ENCODE measurements at places on chromosomes 1 and 21.

- DNase-seq = no peak
Measured at GRCh38 chr1:206883876-206884275, 13.4 kb upstream of the IL24 start.

GRCh38 chr1:237146241-237146640 lies 104.3 kb downstream of the RYR2 start:
- no peak for DNase-seq

- DNase-seq = no peak
Measured at GRCh38 chr1:38944547-38944946, 2.9 kb upstream of the RHBDL2 start.

- DNase-seq = no peak
Measured at GRCh38 chr1:181104790-181105133, 16.3 kb downstream of the IER5 start.

- no peak for DNase-seq
Measured at GRCh38 chr1:23868557-23869016, 497 bp upstream of the FUCA1 start.

DNA sequence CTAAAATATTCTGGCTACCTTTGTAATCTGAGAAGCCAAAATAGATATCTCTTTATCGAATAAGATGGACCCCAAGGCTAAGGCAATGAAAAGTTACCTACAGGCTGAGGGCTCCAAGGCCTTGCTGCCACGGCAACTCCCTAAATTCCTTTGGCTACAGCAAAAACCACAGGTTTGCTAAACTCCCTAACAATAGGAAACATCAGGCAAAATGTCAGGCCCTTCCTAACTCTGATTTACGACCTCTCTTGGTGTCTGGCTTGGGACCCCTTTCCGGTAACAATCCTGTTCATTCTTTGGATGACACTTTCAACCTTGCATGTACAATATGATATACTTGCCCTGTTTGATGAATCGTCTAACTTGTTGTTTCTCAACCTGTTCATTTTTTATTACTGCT lies 11.3 kb upstream of the OR2T8 start:
- peak; percentile 20 for DNase-seq

DNA sequence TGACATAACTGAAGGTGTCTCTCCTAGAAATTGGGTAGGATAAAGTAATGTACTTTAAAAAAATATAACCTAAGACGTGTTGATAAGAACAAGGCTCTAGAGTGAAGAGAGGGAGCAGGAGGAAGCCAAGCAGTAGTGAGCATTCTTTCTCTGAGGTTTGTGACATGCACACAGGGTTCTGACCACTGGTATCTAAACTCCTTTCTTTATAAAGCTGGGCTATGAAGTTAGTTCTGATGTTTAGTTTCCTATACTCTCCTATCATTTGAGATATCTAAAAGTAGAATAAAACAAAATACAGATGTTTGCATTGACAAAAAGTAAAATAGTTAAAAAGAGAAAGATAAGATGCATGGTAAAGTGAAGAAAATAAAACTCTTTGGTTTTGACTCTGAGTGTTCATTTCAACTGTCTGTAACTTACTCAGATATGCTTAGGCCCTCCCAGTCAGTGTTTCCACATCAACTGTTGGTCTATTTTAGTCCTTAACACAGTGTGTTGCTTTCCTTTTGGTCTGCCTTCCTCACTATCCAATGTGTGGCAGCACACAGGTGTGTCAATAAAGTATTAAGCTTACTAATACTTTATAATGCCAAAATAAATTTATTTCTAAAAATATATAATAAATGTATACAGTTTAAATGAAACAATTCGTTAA lies 543.5 kb downstream of the PTPRC start:
- DNase-seq = no peak
